Stimulated activated CD4-positive, alpha-beta T cell treated with anti-CD3 and anti-CD28 coated beads, Interleukin-2, amount 100 ng/mL, for 4 hours (primary cell): ENCODE measurements at places on chromosomes 11 and 22.

GRCh38 chr22:42111798-42112197, 18.8 kb downstream of the CYP2D6 start:
- DNase-seq: no peak

GRCh38 chr11:12159351-12160099, 49.1 kb downstream of the MICAL2 start:
- DNase-seq: no peak

DNA sequence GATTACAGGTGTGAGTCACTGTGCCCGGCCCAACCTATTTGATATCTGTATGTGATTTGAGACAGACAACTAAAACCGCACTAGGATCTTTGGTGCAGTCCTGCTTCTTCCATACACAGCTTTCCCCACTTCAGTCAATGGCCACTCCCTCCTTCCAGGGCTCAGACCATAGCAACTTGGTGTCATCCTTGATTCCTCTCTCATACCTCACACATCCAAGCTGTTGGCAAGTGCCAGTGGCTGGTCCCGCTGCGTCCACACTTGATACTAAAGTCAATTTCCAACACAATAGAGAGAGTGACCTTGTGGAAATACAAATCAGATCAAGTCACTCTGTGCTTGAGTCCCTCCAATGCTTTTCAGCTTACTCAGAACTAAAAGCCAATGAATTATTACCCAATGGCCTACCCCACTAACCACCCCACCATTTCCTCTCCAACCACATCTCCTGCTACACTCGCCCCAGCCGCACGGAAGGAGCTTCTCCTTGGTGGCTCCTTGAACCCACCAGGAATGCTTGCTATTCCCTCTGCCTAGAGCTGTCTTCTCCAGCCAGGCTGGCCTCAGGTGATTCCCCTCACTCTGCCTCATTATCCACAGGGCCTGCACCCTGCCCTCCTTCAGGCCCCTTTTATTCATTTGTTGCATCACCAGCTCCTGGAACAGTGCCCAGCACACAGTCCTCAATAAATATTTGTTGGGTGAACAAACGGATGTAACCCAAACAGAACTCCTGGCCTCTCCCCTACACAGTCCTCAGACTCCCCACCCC, 12.9 kb downstream of the ABTB2 start:
- DNase-seq: no peak

DNA sequence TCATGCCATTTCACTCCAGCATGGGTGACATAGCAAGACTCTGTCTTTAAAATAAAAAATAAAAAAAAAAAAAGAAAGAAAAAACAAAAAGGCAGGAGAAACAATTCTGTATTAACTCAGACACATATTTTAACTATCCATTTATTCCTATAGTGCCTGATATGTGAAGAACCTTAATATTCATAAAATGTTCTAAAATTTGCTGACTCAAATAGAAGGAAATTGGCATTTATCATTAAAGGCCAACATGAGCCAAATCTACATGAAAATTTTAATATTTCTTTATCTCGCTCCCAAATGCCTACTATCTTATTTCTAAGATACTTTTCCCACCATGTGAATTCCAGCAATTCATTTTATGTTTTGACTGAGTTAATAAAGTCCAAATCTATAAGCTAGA, 18.9 kb downstream of the PITPNB start:
- no peak for DNase-seq
